Stimulated activated CD4-positive, alpha-beta T cell treated with anti-CD3 and anti-CD28 coated beads, Interleukin-15, amount 100 ng/mL, for 1 hour (primary cell): ENCODE measurements at places on chromosomes 6 and 20.

DNA sequence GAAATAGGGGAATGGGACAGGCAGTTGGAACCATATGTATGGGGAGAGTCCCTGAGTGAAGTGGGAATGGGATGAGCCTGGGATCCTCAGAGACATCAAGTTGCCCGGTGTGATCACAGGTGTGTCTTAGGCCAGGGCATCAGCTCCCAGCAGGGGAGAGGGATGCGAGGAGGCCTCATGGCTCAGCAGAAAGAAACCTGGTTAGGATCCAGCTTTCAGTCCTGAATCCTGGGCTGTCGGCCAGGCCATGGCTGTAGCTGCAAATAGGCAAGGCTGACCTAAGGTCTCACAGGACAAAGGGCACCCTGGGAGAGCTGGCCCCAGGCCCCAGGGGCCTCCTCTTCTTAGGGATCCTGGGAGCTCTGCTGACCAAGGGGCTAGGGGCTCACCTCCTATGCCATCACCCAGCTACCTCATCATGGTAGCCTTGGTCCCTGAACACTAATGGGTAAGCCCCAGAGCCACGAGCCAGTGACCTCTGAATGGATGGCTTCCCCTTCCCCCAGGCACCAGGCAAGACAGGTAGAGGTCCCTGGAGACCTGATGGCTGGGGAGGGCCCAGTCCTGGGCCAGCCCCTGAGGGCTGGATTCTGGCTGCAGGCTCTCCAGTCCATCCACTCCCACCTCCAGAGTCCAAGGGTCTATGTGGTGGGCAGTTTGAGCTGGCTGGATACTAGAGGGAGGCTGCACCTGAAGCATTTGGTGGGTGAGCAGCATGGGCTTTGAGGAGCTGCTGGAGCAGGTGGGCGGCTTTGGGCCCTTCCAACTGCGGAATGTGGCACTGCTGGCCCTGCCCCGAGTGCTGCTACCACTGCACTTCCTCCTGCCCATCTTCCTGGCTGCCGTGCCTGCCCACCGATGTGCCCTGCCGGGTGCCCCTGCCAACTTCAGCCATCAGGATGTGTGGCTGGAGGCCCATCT is at the start of gene SLC22A7:
SLC22A7 (plus strand) TSS at position 617 of the 921 bp plus-strand sequence; CDS start at position 716, 99 bp downstream.
- DNase-seq, result no peak

DNA sequence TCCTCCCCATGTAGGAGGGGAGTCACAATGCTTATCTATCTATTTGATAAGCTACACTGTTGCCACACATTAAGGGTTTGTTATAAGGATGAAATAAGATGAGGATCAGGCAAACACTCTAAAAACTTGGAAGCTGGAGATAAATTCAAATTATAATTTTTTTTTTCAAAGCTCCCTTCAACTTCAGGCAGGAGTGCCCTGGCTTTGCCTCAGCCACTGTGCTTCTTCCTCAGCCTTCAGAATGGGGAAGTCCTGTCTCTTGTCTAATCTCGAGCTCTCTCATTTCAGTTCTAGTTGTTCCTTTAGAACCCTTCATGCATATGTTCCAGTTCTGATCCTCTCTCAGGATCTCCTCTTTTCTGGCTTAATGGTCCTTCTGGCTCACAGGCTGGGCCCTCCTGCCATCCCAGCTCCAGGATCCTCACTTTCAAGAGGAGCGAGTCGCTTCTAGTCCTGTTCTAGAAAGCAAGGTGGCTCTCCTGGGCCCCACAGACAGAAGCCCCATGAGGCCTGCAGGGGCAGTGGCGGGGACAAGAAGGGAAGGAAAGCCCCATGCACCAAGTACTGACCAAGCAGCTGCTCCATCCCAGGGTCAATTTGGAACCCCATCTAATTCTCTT is 164.3 kb downstream of the VEGFA start:
- no peak for DNase-seq

DNA sequence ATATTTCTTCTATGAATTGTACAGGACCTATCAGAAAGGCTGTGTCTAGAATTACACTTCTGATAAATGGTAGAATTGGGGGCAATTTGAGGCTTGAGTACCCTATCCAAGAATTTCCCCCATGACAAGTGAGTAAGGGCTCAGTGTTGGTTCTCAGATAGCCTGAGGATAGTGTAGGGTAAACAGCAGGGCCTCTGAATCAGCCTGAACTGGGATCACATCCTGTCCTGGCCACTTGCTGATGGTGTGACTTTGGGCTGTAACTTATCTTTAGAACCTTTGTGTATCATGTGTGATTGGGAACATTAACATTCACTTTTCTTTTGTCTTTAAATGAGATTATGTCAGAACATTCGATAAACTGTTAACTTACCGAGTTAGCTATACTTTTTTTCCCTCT is 151.0 kb downstream of the CLIC5 start:
- no peak for DNase-seq

GRCh38 chr6:163706500-163707087 is 292.1 kb downstream of the QKI start:
- no peak for DNase-seq

GRCh38 chr20:9287826-9288225 is 218.9 kb downstream of the PLCB4 start:
- DNase-seq, result no peak

DNA sequence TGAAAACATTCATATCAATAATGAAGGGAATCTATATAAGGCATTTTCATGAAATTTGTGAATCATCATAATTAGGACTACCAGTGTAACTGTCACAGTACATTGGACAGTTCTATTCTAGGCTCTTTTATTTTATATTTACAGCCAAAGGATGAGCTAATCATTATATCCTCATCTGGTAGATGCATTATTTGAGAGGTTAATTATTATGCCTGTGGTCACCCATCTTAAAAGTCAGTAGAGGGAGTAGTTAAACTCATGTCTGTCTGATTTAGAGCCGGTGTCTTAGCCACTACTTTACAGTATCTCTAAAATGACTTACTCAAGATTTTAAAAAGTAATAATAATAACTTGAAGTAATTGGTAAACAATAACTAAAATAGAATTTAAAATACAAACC is 899.3 kb upstream of the MAP3K7 start:
- no peak for DNase-seq

DNA sequence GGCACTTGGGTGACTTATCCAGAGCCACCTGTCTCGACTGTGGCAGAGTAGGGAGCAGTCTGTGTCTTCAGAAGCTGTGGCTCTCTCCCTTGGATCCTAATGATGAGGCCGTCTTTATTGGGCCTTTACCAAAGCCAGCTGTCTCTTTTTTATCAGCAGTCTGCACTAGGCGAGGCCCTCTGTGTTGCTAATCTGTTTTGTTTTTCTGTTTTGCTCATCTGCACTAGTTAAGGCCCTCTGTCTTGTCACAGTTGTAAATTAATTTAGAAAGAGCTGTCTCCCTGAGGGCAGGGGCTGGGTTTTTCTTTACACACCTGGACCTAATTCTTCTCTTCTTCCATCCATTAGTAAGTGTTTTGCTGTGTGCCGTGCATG is 45.0 kb downstream of the CDS2 start:
- no peak for DNase-seq

GRCh38 chr6:74075323-74075722 is 379.3 kb downstream of the CD109 start:
- DNase-seq, result no peak

GRCh38 chr6:20338156-20338555 is 63.5 kb upstream of the E2F3 start:
- DNase-seq, result no peak

GRCh38 chr6:13488015-13488895 is 855 bp upstream of the GFOD1 start:
- DNase-seq, result no peak

GRCh38 chr20:35988910-35989463 is 20.6 kb downstream of the CNBD2 start:
- DNase-seq, result no peak

DNA sequence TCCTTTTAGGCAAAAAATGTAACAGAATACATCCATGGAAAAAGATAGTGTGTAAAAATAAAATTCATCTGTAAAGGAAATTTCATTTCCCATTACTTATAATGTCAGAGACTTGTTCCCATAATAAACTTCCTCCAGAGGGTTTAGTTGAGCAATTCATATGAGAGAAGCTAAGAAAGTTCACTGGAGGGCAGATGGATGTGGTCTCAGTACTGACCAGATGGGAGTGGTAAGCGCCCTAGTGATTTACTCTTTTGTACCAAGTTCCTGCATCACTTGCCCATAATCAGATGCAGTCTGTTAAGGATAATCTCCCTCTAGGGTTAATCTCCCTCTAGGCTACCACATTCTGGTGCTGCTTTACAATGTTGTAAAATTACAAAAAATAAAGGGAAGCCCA is 61.7 kb downstream of the ESF1 start:
- DNase-seq, result no peak

GRCh38 chr6:13253272-13253671 is 75.1 kb downstream of the TBC1D7 start:
- DNase-seq, result no peak

- DNase-seq, result no peak
Measured at GRCh38 chr6:129719692-129720091, 9.7 kb upstream of the ARHGAP18 start.

- no peak for DNase-seq
Measured at GRCh38 chr6:150880336-150880735, 14.8 kb downstream of the MTHFD1L start.

DNA sequence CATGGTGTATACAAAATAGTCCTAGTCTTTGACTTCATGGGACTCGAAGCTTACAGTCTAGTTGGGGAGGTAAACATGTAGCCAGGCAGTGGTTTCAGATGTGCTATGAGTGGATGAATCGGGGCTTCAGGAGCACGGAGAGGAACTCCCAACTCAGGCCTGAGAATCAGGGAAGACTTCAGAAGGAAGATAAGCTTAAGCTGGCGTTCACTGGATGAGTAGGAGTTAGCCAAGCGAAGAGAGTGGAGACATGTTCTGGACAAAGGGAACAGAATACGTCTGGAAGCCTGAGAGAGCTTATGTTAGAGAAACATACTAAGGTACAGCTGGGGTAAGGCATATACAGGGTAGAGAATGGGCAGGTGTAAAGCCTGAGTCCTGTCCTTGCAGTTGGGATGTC is 8.8 kb downstream of the CARMIL1 start:
- no peak for DNase-seq

DNA sequence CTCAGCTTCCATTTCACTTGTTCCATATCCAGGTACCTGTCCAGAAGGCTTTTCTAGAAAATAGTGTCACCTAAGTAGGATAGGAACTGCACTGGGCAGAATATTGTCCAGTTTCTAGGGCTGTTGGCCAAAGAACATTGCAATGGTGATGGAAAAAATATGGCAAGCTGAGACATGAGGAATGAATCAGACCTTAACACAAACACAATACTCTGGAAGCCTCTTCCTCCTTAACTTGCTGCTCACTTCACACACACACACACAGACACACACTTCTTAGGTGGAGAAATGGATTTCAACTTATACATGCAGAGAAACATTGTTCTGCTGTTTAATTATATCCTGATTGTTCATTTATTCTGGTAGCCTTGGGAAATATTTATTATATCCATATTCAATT is 203.0 kb upstream of the RGS17 start:
- DNase-seq, result no peak

DNA sequence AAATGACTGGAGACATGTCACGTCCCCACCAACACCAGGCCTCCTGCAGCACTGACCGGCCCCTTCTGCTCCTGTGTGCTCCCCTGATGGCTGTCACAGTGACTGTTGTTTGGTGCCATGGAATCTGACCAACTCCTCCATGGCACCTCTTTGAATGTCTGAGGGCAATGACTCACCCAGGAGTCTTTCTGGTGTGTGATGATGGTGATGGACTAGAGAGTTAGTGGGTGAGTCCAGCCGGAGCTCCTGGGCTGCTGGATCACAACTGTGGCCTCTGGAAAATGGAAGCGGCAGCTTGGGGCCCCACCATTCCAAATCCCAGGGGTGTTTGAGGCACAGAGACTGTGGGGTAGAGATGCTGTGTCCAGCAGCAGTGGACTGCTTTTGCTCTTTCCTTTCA is 133.3 kb downstream of the TFAP2C start:
- no peak for DNase-seq

GRCh38 chr6:77457720-77458349 is 5.5 kb downstream of the HTR1B start:
- DNase-seq, result no peak
